ELR (cell line): ENCODE measurements at places on chromosomes 3 and 15.

- peak; percentile 85 for DNase-seq
These were observed 8.8 kb downstream of the STOML1 start for GRCh38 chr15:73983211-73983727.

DNA sequence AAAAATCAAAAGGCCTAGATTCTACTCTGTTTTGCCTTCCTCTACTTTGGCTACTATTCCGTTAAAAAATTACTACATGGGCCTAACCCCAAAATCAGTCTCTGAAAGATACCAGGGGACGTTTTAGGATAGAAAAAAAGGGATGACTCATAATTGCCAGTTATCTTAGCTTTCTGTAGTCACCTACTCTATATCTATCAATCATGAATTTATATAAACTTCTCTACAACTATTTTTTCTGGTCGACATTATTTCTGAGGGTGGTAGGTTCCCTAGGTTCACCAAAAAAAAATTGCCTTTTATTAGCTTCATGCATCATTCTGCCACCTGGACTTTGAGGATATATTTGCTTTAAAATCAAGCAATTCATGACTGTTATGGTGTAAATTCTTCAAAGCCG is 36.5 kb downstream of the RAF1 start:
- DNase-seq, result no peak

- no peak for DNase-seq
These were observed 294.7 kb downstream of the ERC2 start for GRCh38 chr3:56173601-56174000.

- DNase-seq, result no peak
These were observed 20.6 kb downstream of the FOXP1 start for GRCh38 chr3:71562938-71563337.

- no peak for DNase-seq
These were observed 78.3 kb downstream of the CBLB start for GRCh38 chr3:105790534-105790933.

GRCh38 chr15:81049835-81050234 is 49.1 kb downstream of the TLNRD1 start:
- no peak for DNase-seq

GRCh38 chr3:52783211-52783555 is 5.8 kb downstream of the ITIH1 start:
- no peak for DNase-seq

DNA sequence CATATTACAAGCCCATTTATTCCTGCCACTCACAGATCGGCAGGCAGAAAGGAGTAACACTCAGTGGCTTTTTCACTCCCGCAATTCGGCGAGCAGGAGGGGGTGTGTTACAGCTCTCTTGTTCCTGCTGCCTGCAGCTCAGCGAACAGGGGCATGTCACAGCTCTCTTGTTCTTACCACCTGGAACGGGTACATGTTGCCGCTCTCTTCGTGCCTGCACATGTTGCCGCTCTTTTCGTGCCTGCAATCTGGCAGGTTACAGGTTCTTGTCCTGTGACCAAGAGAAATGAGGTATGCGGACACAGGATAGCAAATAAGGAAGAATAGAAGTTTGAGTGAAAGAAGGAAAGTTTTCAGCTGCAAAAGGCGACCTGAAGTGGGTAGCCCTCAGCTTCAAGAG is 761.4 kb downstream of the NAALADL2 start:
- DNase-seq, result no peak

GRCh38 chr15:67550522-67550921 is 8.0 kb downstream of the MAP2K5 start:
- DNase-seq, result peak; percentile 60

DNA sequence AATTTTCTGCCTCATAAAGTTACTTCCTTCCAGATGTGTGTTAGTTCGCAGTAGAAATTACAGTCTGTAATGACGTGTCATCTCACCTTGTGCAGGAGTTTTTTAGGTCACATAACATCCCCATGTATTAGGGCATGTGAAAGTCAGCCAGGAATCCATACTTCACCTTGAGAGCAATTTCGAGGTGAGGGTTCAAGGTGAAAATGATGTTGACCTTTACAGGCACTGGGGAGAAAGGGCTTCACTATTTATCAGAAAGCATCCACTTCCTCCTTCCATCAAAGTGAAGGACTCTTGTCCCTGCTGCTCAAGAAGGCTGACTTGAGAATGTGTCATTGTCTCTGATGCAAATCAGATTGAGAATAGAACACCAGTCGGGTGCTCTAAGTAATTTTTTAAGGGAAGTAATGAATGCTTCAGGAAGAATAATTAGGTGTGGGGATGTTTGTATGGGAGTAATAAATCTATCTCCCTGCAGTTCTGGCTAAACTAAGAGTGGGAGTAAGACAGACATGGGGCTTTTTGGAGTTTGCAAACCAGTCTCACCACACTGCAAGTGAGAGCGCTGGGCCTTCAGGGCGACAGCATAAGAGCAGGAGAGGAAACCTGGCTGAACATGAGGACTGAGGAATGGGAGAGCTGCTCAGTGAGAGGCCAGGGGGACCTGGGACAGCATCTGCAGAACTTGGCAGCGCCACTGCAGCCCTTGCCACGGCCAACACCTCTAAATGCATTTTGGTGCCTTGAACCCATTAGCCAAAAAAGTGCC is 85.9 kb upstream of the IL12A start:
- no peak for DNase-seq

DNA sequence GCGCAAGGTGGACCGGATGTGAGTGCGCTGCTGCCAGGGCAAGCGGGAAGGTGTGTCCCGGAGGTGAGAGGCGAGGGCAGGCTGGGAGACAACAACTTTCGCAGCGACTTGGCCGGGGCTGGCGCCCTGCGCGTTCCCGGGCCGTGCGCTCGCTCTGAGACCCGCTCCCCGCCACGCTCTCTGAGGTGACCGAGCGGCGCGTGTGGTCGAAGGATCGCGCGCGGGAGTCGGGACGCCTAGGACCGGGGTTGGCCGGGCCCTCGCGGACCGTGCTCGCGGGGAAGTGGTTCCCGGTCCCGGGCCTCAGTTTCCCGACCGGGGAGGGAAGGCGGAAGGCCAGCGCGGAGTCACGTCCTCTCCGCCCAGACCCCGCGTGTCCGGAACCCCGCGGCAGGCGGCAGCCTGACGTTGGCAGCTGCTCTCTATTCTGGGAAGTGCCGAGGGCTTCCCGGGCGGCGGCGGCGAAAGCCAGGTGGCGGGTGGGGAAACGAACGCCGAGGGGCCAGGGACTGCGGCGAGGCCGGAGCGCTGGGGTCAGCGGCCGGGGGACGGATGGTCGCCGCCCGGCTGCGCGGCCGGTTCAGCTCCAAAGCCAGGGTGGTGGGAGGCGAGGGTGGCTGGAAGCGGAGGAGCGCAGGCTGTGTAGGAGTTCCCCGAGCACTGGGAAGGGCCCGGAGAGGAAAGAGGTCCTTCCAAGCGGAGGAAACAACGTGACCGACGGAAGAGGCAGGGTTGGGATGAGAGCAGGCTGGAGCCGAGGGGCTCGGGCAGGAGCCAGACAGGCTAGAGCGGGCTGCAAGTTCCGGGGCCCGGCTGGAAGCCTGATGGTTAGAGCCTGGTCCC is 1.0 kb upstream of the IGF2BP2 start:
- DNase-seq, result peak; percentile 72

GRCh38 chr3:9553948-9554513 is 409 bp upstream of the LHFPL4 start:
- DNase-seq, result no peak

- no peak for DNase-seq
These were observed 4.5 kb downstream of the ANP32A start for GRCh38 chr15:68816158-68816557.

DNA sequence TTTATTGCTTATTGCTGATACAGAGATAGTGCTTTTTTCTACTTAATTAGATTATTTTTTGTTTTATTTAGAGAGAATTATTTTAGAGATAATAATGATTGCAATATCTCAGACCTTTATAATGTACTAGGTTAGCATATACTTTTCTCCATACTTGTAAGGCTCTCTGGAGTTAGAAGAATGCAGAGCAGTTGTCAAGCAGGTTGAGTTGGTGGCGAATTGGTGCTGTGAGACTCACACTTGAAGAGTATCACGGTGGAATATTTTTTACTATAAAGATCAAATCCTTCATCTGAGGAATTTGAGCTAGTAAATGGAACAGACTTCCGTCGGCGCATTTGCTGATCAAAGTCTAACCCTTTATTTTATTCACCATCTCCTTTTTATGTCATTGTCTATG is 47.3 kb upstream of the MDFIC2 start:
- no peak for DNase-seq

DNA sequence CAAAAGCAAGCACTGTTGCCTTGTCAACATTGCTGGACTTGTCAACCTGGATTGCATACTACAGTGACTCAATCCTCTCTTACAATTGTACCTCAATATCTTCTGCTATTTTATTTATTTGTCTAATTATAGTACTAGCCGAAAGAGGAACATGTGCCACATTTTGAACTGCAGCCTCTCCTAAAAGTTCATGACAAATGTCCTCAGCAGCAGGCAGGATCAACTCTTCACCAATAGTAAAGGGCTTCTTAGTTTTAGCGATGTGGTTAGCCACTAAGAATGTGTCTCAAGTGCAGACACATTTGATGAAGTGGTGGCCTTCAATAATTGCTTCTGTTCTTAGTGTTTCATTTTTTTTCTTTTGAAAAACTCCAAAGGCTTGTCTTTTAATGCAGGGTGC is 13.2 kb downstream of the DOCK3 start:
- no peak for DNase-seq

DNA sequence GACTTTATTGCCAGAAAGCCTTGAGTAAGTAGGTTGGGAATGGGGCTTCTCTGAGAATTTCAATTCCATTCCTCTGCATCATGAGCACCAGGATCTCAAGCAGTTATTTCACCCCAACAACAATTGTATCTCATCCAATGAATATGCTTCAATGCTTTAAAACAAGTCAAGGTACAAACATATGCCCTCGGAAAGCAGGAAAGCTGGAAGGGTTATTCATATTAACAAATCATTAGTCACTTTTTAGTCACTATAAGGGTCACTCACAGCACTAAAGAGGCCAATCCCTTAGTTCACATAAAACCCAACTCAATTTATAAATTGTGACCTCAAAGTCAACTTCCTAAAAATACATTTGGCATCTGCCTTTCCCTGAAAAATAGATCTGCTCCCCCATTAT is 16.2 kb downstream of the MB21D2 start:
- peak; percentile 99 for DNase-seq

DNA sequence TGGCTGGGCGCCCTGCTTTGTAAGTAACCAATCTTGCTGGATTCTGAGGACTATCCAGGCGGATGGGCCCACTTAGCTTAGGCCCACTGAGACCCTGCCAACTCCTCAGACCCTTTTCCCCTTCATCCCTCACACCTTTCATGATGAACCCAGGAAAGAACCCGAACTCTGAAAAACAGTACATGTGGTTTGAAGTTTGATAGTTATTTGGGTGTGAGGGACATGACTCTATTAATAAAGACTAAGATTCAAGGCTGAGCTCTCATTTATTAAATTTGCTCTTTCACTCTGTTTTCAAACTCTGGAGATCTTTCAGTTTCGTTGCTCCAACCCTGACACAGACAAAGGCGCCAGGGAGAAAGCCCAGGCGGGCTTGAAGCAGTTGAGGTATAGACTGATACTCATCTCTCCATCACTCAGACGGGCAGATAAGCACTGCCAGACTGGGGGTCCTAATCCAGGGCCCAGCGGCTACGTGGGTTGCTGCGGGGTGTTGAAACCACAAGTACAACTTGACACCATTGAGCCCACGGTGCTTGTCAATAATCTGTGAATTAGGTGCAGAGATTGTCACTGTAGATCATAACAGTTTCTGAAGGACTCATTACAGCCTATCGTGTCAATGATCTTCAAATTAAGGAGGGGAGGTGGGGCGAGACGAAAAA is 7.2 kb upstream of the SOX2 start:
- no peak for DNase-seq

- DNase-seq, result no peak
These were observed 257.9 kb upstream of the KCNH8 start for GRCh38 chr3:18890449-18890848.

DNA sequence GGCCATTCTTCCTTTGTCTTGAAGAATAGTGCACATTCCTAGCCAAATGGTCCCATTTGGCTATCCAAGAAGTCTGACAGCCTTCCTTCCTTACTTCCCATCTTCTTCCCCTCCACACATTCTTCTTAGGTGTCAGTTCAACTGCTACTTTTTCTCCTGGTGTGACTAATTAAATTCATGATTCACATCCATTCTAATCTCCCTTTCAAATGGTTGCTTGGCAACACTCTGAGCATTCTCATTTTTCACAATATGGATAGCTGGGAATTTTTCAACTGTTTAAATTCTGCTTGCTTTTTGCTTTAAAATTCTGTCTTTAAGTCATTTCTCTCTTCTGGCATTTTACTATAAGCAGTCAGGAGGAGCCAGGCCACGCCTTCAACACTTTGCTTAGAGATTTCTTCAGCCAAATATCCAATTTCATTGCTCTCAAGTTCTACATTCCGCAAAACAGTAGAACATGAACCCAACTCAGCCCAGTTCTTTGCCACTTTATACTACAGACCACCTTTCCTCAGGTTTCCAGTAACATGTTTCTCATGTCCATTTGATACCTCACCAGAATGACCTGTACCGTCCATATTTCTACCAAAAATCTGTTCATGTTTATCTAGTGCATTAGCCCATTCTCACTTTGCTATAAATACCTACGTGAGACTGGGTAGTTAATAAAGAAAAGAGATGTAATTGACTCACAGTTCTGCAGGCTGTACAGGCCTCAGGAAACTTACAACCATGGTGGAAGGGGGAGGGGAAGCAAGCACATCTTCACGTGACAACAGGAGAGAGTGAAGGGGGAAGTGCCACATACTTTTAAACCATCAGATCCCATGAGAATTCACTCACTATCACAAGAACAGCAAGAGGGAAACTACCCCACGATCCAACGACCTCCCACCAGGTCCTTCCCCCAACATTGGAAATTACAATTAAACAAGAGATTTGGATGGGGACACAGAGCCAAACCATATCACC is 31.9 kb upstream of the MCF2L2 start:
- DNase-seq, result peak; percentile 17

- DNase-seq, result no peak
These were observed 93.1 kb downstream of the GABRG3 start for GRCh38 chr15:27064080-27064479.

- DNase-seq, result no peak
These were observed 45.1 kb downstream of the SGO1 start for GRCh38 chr3:20140881-20141280.

DNA sequence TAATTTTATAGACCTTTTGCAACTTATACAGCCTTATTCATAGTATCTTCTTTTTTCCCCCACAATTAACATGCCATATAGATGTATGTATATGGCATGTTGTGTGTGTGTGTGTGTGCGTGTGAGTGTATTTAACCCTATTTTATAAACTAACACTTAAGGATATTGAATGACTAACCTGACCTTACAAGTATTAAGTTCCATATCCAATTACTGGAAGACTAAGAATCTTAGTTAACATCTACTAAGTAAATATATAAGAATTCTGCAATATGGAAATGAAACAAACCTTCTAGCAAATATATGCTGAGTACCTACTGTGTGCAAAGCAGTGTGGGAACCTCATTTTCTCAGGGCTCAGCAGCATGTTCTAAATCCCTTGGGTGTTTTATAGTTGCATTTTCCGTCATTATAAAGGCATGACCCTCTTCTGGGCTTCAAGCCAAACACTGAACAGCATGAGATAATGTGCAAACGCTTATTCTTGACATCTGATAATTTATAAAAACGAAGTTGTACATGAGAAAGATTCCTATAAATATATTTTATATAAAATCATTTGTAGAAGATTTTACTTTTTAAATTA is 105.5 kb downstream of the NLGN1 start:
- no peak for DNase-seq

GRCh38 chr3:37131860-37132144 is 42.6 kb downstream of the LRRFIP2 start:
- no peak for DNase-seq

GRCh38 chr3:15978801-15979200 is 181.0 kb upstream of the ANKRD28 start:
- no peak for DNase-seq

GRCh38 chr15:98923171-98923570 is 84.4 kb downstream of the PGPEP1L start:
- DNase-seq, result no peak
